BJ (cell line): ENCODE measurements at places on chromosomes 16 and 17. TPM values are rescaled to one million over a fixed set of nuclear protein-coding genes. Genes with fewer than 3 reads are reported as not detected.

DNA sequence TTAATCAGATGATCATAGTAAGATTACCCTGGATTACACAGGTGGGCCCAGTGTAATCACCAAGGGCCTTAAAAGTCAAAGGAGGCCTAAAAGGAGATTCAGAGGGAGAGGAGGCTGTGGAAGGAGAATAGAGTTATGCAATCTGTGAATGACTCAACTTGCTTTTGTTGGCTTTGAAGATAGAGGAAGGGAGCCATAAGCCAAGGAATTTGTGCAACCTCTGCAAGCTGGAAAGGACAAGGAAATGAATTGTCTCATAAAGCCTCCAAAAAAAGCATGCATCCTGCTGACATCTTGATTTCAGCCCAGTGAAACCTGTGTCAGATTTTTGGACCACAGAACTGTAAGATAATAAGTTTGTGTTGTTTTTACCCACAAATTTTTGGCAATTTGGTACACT, 109.6 kb downstream of the CNTNAP4 start:
- DNase-seq, result no peak

DNA sequence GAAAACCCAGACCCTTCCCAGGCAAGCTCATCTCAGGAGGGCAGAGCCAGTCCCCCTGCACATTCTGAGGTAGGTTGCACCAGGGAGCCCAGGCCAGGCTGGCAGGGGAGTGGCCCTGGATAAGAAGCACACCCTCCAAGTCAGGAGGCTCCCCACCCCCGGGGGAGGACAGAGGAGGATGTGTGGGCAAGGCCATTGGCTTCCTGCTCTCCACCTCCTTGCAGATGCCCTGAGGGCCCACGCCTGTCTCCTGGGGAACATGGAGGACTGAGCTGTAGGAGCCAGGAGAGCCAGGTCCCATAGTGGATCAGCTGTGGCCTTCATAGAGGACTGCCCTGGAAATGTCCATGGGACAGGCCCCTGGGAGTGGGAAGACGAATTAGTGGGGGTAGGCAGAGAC, 126.7 kb downstream of the IRF8 start:
- no peak for DNase-seq

DNA sequence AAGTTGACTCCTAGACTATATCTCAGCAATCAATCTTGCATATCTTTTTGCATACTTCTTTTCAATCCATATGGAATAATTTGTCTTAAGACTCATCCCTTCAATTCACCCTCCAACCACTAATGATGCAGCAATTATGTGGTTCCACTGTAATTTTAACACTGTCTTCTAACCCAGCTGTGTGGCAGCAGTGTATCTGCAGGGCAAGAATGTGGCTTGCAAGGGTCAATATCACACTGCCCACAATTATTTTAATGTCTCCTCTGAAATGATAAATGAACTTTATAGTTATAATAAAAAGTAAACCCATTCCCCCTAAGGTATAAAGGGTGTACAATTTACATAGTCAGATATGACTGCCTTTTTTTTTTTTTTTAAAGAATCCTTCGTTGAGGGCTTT, 48.6 kb downstream of the FTO start:
- no peak for DNase-seq

DNA sequence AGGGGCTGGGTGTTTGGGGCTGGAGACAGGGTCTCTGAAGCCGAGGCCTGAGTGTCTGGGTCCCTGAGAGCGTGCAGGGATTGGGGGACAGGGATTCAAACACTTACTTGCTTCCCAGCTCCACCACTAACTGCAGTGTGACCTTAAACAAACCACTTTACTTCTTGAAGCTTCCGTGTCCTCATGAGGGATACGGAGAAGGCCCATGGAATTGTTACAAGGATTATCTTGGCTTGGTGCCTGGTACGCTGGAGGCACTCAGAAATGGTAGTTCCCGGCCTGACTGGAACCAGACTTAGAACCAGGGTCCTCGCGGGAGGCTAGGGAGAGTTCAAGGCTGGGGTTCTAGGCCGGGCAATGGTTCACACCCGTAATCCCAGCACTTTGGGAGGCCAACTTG, 2.9 kb upstream of the CXCL16 start:
- DNase-seq, result no peak

DNA sequence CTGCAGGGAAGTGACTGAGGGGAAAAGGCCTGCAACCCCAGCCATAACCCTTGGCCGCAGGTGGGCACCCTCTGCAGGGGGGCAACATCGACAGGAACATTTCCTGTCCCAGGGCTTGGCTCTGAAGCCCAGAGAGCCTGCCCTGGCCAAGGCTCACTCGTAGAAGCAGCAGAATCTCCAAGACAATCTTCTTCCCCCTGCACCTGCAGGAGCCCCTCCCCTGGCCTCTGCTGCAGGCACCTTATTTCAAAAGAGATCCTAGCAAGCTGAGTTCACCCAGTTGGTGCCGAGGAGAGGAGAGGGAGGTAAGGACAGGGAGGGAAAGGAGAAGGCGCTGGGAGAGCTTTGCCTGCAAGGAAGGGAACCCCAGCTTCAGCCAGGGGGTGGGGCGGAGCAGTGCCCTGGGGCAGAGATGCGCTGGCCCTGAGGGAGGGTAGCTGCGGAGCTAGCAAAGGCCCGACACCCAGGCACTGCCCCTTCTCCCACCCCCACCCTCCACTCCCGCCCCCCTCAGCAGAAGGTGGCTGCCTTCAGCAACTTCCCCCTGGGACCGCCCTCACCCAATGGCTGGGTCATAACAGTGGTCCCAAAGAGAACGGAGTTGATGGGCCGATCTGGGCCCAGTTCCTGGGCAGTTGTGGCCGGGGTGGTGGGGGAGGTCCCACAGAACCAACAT, 104.3 kb upstream of the TNRC6C start:
- no peak for DNase-seq

DNA sequence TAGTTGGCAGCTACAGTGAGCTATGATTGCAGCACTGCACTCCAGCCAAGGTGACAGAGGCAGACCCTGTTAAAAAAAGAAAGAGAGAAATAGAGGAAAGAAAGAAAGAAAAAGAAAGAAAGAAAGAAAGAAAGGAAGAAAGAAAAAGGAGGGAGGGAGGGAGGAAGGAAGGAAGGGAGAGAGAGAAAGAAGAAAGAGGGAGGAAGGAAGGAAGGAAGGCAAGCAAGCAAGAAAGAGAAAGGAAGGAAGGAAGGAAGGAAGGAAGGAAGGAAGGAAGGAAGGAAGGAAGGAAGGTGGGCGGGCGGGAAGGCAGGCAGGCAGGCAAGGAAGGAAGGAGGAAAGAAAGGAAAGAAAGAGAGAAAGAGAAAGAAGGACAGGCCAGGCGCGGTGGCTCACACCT, 1.0 kb upstream of the SCNN1G start:
- no peak for DNase-seq

DNA sequence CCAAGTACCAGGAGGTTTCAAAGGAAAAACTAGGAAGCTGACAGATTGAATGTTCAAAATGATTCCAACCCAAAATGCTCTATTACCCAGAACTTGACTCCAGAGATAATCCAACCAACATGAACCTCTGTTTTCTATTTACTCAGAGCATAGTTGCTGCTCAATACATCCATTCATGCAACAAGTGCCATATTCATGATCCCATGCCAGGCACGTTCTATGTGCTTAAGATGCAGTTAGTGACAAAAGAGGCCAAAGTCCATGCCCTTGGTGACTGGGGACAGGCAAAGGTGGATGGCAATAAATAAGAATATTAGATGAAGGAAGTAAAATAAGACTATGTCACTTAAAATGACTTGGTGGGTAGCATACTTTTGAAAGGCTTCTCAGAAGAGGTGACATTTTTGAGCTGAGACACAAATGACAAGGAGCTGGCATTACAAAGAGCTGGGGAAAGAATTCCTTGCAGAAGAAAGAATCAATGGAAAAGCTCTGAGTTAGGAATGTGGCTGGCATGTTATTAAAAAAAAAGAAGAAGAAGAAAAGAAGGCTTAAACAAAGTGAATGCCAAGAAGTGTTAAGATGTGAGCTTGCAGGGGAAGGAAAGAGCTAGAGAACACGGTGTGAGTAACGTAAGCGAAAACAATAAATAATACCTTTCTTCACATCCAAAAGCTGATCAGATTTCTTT, 34.5 kb downstream of the TOX3 start:
- DNase-seq, result no peak

GRCh38 chr17:4944163-4944553, 4.1 kb downstream of the RNF167 start:
- no peak for DNase-seq

GRCh38 chr17:40139566-40140058, 725 bp upstream of the CASC3 start:
- DNase-seq, result no peak

DNA sequence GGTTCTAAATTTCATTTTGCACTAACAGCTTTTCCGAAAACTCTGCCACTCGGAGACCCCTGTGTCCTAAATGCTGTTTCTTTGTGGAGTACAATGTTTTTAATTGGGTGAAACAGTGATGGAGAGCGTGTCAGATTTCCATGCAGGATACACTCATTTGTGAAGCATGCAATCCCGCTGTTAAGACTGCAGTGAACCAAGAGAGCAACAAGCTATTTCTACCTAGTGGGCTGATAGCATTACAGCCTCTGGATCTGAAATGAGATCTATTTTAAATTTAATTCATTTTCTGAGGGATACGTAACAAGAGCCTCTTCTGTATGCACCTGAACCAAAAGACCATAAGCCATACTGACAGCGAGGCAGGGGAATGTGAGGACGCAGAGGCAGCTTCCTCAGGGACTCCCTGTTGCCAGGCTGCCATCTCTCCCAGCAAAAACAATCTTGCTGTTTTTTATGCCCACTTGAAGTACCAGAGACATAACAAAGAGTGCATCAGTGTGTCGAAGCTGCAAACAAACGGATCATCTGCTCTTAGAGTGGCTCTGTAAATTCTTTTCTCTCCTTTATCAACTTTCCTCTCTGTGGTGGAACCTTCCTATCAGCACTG, 199.9 kb upstream of the COX10 start:
- DNase-seq, result no peak

DNA sequence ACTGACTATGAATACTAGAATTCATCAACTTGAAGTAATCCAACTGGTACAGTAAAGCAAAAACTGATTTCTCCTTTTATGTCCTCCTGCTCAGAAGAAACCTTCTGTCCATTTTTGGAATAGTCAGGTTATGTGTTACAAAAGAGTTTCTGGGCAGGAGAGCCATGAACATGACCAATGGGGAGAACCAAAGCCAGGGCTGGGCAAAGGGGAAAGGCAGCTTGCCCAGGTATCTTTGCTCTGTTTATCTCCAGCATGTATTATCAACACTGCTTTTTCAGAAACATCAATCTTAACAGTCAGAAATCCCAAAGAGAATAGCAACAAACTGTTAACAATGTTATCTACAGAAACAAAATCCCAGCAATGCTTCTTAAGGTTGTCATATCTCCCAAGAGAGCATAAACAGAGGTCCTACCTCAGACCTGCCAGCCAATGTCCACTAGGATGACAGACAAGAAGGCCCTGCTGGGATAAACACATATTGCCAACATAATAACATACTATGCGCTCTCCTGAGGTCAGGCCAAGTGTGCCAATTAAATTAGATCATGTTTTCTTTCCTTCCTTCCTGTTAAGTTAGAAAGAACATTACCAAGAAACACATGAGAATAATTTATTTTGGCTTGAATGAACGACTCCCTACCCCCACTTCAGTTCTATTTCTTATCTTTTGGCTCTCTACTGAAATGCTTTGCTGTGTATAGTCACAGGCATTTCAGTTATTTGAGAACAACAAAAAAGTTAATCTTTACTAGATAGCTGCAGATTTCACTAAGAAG, 28.0 kb downstream of the BLMH start:
- DNase-seq, result no peak

DNA sequence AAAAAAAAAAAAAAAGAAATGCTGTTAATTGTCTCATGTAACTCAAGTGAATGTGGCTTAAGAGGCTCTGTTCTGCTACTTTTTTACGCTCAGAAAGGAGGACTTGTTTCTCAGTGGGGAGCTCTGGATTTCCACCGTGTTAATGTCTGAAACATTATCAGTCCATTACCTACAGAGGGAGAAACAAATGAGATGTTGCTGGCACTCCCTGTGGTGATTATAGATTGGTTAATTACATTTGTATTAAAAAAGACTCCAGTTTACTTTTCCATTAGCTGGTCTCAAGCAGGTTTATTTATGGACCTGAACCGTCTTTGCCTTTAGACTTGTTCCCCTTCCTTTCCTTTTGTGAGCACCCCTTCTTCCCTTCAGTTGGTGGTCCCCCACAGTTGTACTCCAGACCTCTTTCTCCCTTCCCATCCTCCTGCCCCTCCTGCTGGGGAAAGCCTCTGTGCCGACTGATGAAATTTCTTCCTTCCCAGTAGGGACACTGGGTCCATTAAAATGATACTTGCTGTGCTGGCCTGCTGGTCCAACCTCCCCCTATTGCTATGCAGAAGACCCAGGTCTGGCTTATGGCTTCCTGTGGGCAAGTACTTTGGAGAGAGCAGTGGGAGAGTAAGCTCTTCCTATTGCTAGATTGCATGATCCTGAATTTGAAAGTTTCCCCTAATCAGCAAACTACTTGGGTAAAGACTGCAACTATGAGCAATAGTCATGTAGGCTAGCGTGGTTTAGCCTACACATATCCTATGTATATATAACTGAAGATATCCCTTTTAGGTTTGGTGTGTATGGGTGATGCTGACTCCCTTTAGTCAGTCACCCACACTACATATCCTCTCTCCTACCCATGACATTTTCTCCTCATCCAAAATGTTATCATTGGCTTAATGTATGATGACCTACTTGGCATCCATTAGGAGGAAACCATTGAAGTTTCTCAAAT, 8.1 kb downstream of the CDC6 start:
- DNase-seq, result no peak

DNA sequence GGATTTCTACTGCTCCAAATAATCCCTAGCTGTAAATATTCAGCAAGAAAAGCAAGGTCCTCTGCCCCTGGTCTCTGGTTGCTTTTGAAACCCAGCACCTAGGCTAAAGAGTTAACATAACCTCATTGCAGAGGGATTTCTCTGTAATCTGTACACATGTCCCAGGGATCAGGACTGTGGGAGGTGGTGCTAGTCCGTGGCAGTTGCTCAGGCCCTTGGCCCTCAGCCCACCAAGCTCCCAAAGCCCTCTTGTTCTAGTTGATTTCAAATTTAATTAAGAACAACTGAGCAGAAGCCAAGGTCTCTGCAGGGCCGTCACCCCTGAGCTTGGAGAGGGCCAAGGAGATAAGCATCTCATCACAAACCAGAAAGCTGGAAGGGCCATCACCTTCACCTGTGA, 181.1 kb downstream of the SOX9 start:
- no peak for DNase-seq

DNA sequence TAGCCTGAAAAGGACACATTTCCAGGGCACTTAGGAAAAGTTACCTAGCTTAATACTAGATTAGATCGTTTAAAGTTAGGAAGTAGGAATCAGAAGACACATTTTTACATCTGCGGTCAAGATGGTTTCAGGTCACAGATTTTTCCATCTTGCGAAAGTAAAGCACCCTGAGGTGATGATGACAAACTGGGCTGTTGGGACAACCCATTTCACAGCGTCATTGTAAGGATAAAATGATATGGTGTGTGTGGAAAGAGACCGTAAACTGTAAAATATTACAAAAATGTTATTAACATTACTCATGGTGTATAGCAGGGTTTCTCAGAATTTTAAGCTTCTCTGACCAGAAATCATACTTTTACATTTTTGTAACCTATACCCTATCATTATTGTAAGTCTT, 10.1 kb upstream of the MAP2K6 start:
- DNase-seq, result peak; percentile 67

The ELMO3 gene
- 0.56 and 0.97 TPM in 2 replicates for polyA plus RNA-seq

The HOXB1 gene
- not detected in 2 replicates for polyA plus RNA-seq

The MYO15B gene
- polyA plus RNA-seq, result 0.72 and 1.3 TPM in 2 replicates

The HOXB9 gene
- not detected in 2 replicates for polyA plus RNA-seq
